ENCODE measurements at places on chromosomes 16 and 17. TPM values are rescaled to one million over a fixed set of nuclear protein-coding genes. Genes with fewer than 3 reads are reported as not detected.

The NTN1 gene
- total RNA-seq, result 0.29 TPM

The PIK3R6 gene
- 0.63 TPM for total RNA-seq

The GRIN2A gene
- not detected for total RNA-seq

DNA sequence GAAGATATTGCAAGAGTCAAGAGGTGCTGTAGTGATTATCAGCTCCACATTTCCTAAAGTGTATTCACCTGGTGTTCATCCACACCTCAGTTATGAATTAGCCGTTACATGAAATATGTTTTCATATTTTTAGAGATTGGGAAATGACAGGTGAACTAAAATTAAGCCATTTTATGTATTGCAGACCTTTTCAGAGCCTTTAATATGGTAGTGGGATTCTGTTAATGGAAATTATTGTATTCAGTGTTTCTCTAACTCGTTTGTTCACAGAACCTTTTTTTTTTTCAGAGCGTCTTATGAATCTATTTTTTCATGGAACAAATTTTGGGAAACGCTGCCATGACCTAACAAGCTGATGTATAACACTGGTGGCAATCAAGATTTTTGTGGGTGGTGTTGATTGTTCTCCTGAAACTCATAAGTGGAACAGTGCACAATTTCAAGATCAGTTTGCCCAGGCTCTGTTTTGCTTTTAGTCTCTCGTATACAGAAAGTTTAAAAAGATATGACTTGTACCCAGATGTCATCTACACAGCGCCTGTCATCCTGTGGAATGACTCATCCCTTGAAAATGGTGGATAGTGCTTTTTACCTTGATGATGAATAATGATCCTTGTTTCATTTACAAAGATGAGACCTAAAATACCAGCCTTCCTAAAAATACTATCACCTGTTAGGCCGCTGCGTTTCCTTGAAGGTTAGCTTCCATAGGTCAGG, 88.8 kb downstream of the ARHGAP44 start:
- no peak for DNase-seq
- peaks cover 1% of the 10 kb centered on the region for H3K27me3 ChIP-seq
- no peaks in the 10 kb centered on the region for H3K36me3 ChIP-seq

DNA sequence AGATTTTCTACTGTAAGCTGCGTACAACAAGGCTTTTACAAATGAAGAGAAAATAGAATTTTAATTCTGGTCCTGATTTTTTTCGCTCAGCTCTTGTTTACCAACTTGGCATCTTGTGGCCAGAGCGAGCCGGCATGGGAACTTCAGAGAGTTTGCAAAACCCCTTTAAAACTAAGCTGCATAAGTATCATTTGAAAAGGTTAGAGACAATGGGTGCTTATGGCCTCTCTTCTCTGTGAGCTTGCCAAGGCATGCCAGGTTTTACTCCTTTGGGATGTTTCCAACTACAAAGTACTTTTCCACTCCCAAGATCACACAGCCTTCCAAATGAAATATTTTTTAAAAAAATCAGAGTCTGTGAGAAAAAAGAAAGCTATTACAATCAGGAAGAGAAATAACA, 62.4 kb upstream of the FA2H start:
- no peak for DNase-seq
- no peaks in the 10 kb centered on the region for H3K4me1 ChIP-seq
- no peaks in the 10 kb centered on the region for H3K27me3 ChIP-seq
- H3K27ac ChIP-seq, result no peak overlapping the region

DNA sequence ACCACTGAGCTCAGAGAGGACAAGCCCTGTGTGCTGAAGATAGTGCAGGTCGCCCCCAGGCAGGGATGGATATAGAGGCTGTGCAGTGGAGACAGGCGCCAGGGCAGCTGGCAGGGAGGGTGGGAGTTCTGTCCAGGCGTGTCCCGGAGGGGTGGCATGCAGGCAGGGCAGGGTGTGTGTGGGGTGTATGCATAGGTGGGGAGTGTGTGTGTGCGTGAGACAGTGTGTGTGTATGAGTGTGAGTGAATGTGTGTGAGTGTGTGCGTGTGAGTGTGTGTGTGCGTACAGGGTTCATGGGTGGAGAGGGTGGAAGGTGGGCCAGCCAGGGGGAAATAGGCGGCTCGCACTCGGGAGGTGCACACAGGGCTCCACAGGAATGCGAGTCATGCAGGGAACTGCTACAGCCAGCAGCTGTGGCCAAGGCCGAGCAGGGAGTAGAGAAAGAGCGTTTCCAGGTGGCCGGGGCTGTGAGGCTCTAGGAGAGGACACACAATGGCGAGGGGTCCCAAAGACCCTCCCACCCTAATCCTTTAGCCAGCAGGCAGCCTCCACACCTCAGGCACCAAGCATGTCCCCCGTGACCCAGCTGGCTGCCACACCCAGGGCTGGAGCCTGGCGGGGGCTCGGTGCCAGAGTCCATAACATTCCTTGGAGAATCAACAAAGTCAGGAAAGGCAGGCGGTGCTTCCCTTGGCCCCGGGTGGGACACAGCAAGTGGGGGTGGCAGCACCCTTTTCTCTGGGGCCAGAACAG, 4.6 kb downstream of the PLCD3 start:
- H3K36me3 ChIP-seq, result no peaks in the 10 kb centered on the region
- no peak overlapping the region for H3K27ac ChIP-seq
- no peak for DNase-seq
- H3K27me3 ChIP-seq, result peaks cover 6% of the 10 kb centered on the region
- H3K4me1 ChIP-seq, result no peaks in the 10 kb centered on the region

DNA sequence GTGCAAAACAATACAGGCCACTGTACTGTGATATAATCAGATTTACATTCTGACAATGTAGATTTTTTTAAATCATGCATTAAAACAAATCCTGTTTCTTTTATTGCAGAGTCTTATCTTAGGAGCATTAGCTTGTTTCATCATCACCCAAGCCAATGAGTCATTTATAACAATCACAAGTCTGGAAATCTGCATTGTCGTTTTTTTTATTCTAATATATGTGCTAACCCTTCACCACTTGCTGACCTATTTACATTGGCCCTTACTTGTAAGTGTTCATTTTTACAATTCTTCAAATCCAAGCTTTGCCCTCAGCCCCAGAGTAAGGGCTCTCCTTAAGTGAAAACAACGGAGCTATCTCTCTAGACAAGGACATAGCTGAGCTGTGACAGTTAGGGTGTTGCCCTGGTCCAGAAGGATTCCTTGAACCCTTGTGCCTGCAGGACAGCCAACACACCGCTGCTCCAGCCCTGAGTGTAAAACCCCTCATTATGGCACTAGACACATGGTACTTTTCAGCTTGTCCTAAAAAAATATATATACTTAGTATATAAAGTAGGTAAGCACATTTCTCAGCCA, 3.7 kb downstream of the CMTM1 start:
- H3K36me3 ChIP-seq, result peaks cover 26% of the 10 kb centered on the region
- H3K4me3 ChIP-seq, result no peak overlapping the region
- H3K27ac ChIP-seq, result no peak overlapping the region

GRCh38 chr17:70336411-70336810, 167.1 kb downstream of the KCNJ2 start:
- H3K27me3 ChIP-seq, result no peaks in the 10 kb centered on the region
- H3K4me3 ChIP-seq, result no peak overlapping the region
- H3K27ac ChIP-seq, result no peak overlapping the region
- H3K4me1 ChIP-seq, result no peaks in the 10 kb centered on the region
